ENCODE measurements at places on chromosomes 13 and 19.

DNA sequence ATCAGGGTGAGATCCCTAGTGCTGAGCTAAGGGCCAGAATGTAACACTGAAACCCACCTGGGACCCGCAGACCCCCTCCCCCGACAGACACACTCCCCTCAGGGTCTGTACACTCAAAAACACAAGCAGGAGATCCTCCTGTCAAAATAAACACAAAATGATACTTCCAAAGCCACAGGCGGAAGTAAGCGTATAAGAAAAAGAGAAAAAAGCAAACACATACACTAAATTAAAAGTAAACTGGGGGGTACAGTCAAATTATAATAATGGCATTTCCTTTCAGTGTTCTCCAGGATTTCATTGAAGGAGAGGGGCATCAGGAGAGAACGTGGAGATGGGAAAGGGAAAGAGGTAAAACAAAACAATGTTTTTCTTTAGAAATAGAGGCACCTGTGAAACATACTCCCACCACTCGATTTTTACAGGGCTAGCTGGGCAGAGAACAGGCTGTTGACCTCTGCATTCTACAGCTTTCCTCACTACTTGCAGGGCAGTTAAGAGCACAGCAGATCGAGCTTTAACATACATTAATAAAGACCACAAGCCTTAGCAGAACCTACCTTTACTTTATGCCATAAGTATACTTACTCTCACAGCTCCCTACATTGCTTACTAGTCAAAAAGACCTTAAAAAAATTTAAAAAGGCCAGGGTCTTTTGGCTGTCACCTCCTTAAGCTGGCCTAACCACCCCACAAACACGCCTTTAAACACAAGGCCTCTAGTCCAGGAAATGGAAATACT is 5.3 kb downstream of the ZIC5 start:
- no peak for DNase-seq

- DNase-seq, result no peak
Observed at GRCh38 chr13:99500839-99501183, 461 bp upstream of the TM9SF2 start.

- DNase-seq, result no peak
Observed at GRCh38 chr19:6590258-6590826, 608 bp downstream of the CD70 start.

- DNase-seq, result no peak
Observed at GRCh38 chr13:59126474-59126873, 1037.3 kb downstream of the DIAPH3 start.

GRCh38 chr13:46544811-46545210 is 8.2 kb upstream of the LRCH1 start:
- no peak for DNase-seq

DNA sequence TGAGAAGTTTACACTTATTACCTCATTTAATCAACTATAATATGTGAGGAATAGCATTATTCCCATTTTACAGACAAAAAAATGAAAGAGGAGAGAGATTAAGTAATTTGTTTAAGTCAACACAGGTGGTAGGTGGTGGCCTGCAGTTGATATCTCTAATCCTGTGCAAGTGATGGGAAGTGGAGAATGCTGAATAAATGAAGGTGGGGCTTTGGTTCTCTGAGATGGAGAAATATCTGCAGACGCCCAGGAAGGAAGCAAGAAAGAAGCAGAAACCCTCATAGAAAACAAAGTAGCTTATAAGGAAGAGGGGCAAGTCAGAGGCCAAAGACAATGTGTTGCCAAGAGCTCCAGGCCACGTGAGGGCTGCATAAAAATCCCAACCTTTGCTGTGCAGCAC is 274.3 kb downstream of the NHLRC3 start:
- DNase-seq, result no peak

All from prostate gland (tissue), 2 donors.